ENCODE measurements at places on chromosomes 3 and 15.

DNA sequence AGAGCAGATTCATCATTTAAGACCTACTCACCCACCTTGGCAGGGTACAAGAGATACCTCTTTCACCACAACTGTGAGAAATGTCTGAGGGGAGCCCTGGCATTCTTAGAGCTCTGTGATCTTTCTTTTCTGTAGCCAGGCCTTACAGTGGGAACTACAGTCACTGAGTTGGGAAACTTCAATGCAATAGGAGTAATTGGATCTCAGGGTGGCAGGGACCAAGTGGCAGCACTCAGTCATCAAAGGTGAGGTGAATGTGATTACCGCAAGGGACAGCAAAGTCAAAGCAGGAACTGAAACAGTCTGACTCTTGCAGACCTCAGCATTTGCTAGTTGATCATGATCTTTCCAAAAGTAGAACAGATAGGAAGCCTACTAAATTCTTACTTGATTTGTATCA lies 7.2 kb upstream of the MCF2L2 start:
- DNase-seq: peak; percentile 35

DNA sequence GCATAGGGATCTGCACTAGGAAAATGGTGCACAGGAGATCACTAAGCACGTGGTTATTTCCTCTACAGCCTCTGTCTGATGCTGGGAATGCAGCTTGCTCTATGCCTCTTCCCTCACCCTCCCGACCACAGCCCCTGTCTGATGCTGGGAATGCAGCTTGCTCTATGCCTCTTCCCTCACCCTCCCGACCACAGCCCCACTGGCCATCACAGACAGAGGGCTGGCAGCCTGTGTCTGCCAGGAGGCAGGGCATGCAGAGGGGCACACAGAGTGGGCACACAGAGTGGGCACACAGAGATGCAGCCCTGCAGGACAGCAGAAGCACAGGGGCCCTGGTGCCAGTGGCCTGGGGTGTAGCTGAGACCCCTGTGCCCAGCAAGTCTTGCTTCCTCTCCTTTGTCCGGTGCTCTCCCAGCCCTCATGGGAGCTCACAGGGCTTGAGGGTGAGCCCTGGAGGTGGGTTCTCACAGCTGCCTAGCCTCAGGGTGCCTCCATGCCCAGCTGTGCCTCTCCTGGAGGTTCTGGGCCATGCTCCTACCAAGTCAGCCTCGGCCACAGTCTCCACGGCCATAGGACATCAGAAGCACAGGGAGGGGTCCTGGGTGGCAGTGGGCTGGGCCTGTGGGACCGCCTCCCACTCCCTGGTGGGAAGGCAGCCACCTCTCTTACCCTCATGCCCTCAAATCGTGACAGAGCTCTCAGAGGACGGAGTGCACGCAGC lies 65.8 kb downstream of the EXOG start:
- DNase-seq: no peak

DNA sequence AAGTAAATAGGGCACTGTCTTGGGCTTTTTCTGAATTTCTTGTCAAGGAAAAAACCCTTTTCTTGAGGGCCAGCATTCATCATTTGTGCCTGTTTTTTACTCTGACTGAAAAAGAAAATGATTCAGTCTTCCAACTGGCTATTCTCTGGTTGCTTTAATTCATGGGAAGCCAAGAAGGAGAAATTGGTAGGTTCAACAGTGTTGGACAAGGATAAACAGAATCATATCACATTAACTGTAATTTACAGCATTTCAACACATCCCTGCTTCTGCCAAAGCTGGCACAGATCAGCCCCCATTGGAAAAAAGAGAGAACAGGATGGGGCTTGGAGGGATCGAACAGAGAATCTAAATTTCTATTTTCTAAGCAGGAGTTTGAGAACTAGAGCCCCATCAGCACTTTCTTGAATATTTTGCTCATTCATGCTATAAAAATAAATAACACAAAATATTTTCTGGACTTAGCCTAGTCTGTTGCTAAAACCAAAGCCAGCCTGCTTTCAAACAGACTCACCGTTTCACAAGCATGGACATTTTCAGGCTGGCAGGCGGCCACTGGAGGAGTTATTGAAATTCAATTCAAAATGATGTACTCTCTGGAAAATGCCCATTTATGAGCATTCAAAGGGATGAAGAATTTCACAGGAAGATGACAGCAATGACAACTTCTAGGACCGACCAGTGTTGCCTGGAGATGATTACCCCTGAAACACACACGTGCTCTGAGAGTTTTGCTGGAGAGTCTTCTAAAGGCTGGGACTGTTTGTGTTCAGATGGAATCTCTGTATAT lies 181.2 kb downstream of the WNT5A start:
- DNase-seq: no peak

DNA sequence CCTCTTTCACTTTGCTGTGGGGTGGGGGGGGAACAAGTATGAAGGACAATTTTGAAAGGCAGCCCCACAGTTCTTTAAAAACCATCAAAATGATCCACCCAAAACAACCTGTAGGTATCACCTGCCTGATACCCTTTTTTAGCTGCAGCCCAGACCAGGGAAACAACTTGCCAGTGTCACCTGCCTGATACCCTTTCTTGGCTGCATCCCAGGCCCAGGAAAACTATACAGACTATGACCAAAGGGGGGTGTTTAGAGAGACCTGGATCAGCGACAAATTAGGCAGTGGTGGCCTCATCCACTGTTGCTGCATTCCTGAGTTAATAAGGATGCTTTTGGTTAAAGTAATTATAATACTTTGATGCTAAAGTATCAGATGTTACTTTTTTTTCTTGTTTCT lies 122.0 kb downstream of the VPS13C start:
- no peak for DNase-seq

DNA sequence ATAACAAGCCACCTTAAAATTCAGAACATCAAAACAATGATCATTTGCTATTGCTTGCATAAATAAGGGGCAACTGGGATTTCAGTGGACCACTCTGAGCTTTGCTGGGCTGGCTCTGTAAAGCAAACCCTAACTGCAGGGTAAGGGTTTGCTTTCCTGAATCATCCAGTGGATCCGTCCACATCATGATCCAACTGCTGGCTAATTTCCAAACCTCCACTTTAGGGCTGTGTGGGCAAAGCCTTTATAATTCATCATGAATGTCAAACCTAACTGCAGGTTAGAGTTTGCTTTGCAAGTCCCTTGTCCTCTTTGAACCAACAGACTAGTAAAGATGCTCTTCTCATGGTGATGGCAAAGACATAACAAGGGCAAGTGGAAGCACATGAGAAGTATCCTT lies 76.1 kb downstream of the SYNPR start:
- no peak for DNase-seq

DNA sequence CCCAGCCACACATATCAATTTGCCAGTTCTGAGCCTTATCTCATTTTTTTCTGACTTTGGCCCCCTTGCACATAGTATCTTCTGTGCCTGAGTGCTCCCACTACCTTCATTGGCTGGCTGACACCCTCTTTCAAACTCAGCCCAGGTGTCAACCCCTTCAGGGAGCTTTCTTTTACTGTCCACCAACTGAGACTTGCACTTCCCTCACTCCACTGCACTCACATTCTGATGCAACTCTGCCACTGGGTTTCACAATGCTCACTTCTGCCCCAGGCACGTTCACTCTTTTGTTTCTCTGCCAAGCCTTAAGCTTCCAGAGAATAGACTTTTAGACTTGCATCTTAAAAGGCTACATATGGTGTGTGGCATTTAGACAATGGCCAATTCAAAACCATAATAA lies 101.5 kb upstream of the CBLB start:
- peak; percentile 51 for DNase-seq

GRCh38 chr3:197015790-197016736 lies 13.6 kb downstream of the MELTF start:
- no peak for DNase-seq

DNA sequence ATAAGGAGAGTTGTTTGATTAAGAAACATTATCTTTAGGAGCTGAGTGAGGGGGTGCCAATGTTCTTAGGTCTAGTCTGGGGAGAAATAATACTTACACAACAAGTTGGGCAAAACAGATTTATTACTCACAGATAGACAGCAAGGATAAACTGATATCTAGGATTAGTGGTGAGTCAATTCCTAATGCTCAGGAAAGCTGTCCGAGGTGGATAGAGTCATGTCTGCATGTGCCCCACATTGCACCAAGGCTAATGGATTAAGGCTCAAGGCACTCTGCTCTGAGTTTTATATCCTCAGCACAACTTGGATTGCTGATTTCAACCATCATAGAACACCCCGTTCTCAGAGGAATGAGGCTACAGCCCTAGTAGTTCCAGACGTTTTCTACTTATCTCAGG lies 1042.3 kb downstream of the OTOL1 start:
- DNase-seq: no peak

DNA sequence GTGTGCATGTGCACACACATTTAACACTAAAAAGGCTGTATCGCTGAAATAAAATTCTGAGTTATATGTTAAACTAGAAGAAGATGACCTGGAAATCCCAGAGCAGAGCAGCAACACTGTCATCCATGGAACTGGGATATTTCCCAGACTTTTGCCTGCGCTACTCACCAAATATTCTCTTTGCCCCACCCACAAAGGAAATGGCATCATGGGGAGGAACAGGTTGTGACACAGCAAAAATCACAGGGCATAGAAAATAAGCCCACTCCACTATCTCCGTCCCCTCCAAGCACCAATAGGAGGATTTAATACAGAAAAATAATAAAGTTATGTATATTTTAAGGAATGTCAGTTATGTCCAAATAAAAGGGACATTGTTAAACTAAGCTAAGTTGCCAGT lies 71.7 kb downstream of the COL8A1 start:
- DNase-seq: no peak

DNA sequence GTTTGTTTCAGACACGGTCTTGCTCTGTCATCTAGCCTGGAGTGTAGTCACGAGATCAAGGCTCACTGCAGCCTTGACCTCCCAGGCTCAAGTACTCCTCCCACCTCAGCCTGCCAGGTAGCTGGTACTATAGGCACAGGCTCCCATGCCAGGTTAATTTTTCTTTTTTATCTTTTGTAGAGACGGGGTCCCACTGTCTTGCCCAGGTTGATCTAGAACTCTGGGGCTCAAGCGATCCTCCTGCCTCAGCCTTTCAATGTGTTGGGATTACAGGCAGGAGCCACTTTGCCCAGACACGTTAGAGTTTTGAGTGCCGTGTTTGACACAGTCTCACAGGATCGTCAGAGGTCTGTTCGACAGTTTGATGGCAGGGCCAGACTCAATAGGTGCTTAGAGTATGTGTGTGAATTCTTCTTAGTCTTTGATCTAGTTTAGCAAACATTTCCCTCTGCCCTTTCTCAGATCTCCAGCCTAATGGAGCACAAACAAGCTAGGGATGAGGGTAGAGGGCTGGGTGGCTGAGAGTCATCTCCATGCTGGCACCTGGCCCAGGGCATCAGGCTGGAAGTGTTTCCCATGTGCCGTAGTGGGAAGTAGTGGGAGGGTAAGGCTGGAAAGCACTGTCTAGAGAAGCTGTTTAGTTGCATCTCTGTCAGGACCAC lies 66.1 kb upstream of the DLG1 start:
- DNase-seq: no peak

DNA sequence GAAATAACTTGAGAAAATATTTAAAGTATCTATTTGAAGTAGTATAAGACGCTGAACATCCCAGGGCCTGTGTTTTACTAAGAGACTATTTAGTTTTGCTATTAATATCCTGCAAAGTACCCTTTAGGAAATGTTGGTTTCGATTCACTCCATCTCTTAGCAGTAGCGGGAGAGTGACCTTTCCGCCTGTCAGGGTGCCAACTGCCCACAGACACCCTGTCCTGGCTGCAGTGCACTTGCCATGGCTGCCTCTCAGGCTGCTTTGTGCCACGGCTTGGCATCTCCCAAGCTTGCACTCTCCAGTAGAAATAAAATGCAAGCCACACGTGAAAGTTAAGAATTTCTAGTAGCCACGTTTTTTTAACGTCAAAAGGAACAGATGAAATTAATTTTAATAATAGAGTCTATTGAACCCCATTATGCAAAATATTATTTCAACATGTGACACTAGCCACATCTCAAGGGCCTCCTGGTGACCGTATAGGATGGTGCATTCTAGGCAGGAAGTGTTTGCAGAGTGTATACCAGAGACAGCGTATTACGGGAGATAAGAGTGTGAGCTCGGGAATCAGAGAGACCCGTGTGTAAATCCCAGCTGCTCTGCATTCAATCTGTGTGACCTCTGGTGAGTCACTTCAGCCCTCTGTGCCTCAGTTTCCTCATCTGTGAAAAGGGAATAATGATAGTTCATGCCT lies 19.8 kb downstream of the ADAMTS9 start:
- DNase-seq: no peak

GRCh38 chr3:41726891-41727290 lies 235.0 kb downstream of the ULK4 start:
- no peak for DNase-seq

DNA sequence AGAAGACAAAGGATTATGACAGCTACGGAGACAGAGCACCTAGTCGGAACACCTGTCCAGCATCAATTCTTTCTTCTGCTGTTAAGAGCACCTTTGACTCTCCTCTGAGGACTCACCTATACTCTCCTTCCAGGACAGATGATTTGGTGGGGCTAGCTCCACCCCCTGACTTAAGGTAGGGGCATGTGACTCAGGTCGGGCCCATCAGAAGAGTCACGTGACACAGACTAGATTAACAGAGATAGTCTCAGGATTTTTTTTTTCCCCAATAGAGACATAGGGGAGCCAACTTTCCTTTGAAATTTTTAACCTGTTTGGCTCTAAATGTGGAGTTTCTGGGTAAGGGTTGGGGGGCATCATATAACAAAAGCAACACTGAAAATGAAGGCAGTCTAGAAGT lies 11.4 kb upstream of the WNT5A start:
- no peak for DNase-seq

- DNase-seq: no peak
Observed at GRCh38 chr15:100772892-100773520, 106.6 kb upstream of the ALDH1A3 start.

DNA sequence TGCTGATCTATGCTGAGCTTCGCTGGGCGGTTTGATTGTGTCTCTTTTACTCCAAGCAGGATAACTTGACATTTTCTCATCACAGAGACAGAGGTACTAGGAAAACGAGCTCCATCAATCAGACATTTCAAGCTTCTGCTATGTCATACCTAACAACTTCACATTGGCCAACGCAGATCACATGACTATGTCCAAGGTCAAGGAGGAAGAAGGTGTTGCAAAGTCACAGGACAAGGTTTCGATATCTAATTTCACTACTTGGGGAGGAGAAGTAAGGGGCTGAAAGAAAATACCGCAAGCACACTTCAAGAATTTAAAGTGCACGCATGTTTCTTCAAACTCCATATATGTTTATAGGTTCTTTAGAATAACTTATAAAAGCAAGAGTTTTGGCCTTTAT lies 425.8 kb downstream of the CHL1 start:
- DNase-seq: no peak

GRCh38 chr3:107870096-107870495 lies 220.7 kb downstream of the CD47 start:
- DNase-seq: no peak

GRCh38 chr3:73452729-73453128 lies 172.0 kb downstream of the PDZRN3 start:
- DNase-seq: no peak

DNA sequence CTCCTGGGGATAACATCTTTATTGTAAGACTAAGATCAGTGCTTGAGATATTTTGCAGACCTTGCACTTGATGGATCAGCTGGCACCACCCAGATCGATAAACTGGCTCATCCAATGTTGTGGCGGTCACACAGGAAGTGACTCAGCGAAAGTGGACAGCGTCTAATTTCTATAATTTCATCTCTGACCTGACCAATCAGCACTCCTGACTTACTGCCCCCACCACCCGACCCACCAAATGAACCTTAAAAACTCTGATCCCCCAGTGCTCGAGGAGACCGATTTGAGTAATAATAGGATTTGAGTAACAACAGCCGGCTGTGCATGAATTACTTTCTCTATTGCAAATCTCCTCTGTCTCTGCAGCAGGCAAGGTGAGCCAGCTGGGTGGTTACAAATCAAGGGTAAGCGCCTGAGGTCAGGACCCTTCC lies 62.7 kb upstream of the RNU6-1 start:
- DNase-seq: no peak

- DNase-seq: peak; percentile 45
Observed at GRCh38 chr3:51371943-51372557, 13.0 kb upstream of the MANF start.
